ENCODE measurements at places on chromosomes 6 and 20. TPM values are rescaled to one million over a fixed set of nuclear protein-coding genes. Genes with fewer than 3 reads are reported as not detected.

GRCh38 chr6:89438248-89438647 is 5.3 kb downstream of the ANKRD6 start:
- DNase-seq: no peak

GRCh38 chr20:34260208-34260942 is 19.2 kb downstream of the ASIP start:
- DNase-seq: no peak

DNA sequence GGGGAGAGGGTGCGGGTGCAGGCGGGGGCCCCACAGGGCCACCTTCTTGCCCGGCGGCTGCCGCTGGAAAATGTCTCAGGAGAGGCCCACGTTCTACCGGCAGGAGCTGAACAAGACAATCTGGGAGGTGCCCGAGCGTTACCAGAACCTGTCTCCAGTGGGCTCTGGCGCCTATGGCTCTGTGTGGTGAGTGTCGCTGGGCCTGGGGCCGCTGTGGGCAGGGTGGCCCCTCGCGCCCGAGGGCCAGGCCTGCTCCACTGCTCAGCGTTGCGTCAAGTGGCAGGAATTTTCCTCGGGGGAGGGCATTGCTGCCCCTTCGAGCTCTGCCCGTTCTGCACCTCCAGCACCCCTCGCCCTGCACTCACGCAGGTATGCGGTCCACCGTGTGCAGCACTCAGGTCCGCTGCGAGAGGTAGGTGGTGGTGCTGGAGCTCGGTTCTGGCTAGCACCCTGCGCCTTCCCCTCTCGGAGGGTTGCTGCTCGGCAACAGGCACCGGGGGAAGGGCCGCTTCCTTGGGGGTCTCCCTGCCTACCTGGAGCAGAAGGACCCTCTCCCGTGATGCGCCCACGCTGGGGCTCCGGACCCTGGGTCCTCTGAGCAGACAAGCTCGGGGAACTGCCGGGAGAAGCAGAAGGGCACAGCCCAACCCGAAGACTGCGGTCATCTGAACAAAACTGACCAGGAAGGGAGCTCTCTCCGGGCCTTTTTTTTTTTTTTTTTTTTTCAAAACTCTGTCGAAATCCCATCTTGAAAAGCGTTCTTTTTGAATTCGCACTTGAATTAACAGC is 674 bp downstream of the MAPK14 start:
- peak; percentile 14 for DNase-seq

- DNase-seq: peak; percentile 78
Measured at GRCh38 chr6:90025523-90026061, 131.3 kb downstream of the GJA10 start.

DNA sequence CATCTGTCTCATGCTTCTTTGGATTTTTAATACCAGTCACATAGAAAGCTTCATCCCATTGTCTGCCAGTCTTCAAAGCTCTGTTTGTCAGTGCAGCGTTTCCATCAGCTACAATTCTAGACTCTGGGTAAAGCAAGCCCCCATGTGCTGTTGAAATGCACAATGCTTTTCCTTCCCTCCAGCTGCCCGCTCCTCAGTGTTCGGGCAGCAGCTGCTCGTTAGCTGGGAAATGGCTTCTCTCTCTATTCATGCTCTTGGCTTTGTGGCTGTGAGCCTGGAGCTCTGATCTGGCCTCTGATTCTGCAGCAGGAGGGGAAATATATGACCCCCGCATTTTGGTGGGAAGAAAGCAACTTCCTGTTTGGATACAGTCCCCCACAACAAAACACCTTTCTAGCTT is 213.0 kb upstream of the CDYL start:
- DNase-seq: no peak

DNA sequence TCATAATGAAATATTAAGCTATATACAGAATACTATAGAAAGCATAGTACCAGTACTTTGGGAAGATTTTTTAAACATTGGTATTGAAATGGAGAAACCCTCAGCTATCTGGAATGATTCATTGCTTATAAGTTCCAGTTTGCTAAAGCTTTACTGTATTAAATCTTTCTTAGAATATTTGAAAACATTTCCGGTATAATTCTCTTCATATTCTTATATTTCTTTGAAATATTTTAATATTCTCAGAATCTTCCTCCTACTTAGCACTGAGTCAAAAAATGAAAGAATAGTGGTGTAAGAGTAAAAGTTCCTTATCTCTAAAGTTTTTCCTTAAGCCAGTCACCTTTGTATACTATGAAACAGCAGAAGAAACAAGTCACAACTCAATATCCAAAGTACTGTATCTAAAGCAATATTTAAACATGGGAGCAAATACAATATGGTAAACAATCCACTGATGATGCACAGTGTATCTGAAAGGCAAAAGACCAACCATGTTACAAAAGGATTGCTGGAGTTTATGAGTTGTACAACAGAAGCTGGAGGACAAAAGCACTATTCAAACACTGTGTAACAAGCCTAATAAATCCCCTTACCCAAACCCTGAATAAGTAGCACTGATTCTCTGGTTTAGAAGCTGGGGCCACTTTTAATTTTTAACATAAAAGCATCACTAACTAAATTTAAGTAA is 102.1 kb downstream of the PRDM1 start:
- no peak for DNase-seq

NMBR gene
- not detected for total RNA-seq

HLA-DMA gene
- 0.78 TPM for total RNA-seq
